Colonic mucosa (tissue), 4 donors: ENCODE measurements at places on chromosomes 1 and 21.
A peak's percentile ranks its signal among the peaks of the same experiment; 100 is the strongest.

GRCh38 chr1:226674892-226675714, 64.0 kb downstream of the ITPKB start:
- peak overlapping the region; percentile 49 for H3K27ac ChIP-seq
- H3K4me3 ChIP-seq = no peak overlapping the region
- no peaks in the 10 kb centered on the region for H3K36me3 ChIP-seq
- peak; percentile 60 for DNase-seq

- H3K27me3 ChIP-seq = no peaks in the 10 kb centered on the region
- H3K36me3 ChIP-seq = no peaks in the 10 kb centered on the region
- no peak overlapping the region for H3K4me3 ChIP-seq
- no peaks in the 10 kb centered on the region for H3K4me1 ChIP-seq
- DNase-seq = no peak
These were observed 28.3 kb upstream of the EPHA8 start for GRCh38 chr1:22534951-22535350.

DNA sequence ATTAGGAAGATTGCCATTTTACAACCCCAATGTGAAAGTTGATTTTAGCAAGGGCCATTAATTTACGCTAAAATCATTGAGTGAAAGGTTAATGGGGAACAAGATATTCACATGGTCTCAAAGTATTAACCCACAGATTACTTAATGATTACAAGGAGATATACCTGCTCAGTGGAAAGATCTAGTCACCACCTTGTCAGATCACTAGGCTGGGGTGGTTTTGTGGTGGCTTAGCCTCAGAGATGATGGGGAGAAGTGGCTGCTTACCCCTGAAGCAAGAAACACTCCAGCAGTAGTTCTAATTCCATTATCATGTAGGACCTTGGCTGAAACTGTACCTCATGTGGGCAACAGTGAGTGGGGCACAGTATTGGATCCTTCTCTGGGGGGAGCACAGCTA, 20.1 kb upstream of the TRIM33 start:
- no peak overlapping the region for H3K4me3 ChIP-seq
- no peak for DNase-seq
- H3K4me1 ChIP-seq = no peaks in the 10 kb centered on the region
- H3K27me3 ChIP-seq = no peaks in the 10 kb centered on the region
- H3K36me3 ChIP-seq = no peaks in the 10 kb centered on the region

- H3K4me1 ChIP-seq = no peaks in the 10 kb centered on the region
- peak; percentile 61 for DNase-seq
- no peaks in the 10 kb centered on the region for H3K27me3 ChIP-seq
- no peaks in the 10 kb centered on the region for H3K36me3 ChIP-seq
- no peak within 1 kb of the TSS for H3K27ac ChIP-seq
These were observed at the start of gene PCP4 for GRCh38 chr21:39867198-39867650. Gene PCP4, plus strand, starts transcription at chr21:39867438. Its CDS starts 64 bp downstream, at chr21:39867502.

- no peaks in the 10 kb centered on the region for H3K4me1 ChIP-seq
- H3K27ac ChIP-seq = no peak overlapping the region
- no peak for DNase-seq
These were observed 75.5 kb downstream of the LRRC7 start for GRCh38 chr1:69643266-69643665.

DNA sequence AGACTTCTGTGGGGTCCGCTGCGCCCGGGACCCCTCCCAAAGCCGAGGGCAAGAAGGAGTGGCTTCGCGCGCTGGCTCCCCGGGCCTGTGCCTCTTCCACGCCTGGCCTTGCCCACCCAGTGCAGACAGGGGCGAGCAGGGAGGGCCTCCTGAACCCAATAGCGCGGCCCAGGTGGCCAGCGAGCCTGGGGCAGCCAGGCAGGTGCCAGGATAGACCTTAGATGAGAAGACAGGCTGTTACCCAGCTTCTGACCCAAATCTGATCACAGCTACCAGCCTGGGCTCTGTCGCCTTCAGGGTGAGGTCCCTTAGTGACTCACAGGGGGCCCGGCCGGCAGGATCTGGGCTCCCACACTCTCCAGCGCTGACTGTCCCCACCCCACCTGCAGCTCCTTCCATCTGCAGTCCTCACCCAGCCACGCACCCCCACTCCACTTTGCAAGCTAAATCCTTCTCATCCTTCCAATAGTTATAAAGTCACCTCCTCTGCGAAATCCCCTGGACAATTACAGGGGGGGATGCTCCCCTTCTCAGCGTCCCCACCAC, 9.6 kb downstream of the CLEC20A start:
- H3K36me3 ChIP-seq = no peaks in the 10 kb centered on the region
- no peak for DNase-seq
- H3K27ac ChIP-seq = no peak overlapping the region
- no peaks in the 10 kb centered on the region for H3K27me3 ChIP-seq

DNA sequence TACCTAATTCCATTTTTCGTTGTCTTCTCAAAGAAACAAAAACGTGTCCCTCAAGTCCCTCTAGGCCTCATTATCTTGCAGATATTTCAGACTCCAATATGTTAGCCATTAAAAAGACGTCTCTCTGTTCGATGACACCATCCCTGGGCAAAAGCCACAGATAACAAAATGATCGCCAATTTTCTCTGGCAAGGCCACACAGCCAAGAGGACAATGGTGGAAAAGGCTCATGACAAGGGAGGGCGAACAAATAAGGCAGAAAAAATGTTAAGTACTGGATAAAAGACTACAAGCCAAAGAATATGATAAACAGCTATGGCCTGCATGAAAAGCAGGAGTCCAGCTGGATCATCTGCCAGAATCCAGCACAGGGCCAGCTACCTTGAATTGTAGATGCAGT, 82.9 kb downstream of the TBX15 start:
- H3K27me3 ChIP-seq = no peaks in the 10 kb centered on the region
- H3K36me3 ChIP-seq = no peaks in the 10 kb centered on the region
- DNase-seq = no peak
- no peaks in the 10 kb centered on the region for H3K4me1 ChIP-seq
- no peak overlapping the region for H3K4me3 ChIP-seq

DNA sequence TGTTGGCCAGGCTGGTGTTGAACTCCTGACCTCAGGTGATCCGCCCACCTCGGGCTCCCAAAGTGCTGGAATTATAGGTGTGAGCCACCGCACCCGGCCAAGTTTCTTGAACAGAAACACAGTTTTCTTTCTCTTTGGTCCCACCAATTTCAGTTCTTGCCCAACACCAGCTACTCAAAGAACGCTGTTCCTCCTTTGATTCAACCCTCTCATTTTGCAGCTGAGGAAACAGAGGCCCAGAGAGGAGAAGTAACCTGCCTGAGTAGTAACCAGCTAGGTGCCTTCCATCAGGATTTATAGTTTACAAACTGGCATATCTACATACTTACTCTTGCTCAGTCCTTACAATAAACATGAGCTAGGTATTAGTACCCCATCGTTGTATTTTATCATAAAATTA, 119.9 kb downstream of the SYF2 start:
- no peaks in the 10 kb centered on the region for H3K4me1 ChIP-seq
- no peak overlapping the region for H3K4me3 ChIP-seq
- no peaks in the 10 kb centered on the region for H3K36me3 ChIP-seq
- DNase-seq = no peak

DNA sequence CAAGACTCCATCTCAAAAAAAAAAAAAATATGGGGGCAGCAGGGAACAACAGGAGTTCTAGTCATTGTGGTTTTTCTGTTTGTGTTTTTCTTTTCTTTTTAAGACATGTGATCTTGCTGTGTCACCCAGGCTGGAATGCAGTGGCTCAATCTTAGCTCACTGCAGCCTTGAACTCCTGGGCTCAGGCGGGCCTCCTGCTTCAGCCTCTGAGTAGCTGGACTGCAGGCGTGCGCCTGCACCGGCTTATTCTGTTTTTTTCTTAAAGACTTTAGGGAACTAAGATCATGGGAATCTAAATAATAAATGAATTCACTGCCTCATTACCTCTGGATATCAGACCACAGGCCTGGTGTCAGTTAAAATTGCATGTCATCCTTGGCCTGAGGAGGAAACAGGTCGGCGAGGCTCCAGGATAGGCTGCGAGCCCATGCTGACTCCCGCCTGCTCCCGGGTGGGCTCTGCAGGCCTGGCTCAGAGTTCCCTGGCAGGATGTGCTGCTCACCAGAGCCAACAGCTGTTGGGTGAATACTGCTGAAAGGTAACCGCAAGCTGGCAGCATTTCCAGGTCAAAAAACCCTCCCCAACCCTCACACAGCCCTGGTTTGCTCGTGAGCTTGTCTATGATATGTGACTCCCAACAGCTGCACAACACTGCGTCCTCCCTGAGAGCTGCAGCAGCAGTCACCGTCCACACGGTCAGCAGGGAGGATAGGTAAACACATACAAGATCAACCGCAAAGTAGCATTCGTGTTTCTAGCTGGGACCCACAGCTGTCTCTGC, 58.1 kb downstream of the SCCPDH start:
- no peak overlapping the region for H3K27ac ChIP-seq
- no peaks in the 10 kb centered on the region for H3K4me1 ChIP-seq
- no peaks in the 10 kb centered on the region for H3K36me3 ChIP-seq

DNA sequence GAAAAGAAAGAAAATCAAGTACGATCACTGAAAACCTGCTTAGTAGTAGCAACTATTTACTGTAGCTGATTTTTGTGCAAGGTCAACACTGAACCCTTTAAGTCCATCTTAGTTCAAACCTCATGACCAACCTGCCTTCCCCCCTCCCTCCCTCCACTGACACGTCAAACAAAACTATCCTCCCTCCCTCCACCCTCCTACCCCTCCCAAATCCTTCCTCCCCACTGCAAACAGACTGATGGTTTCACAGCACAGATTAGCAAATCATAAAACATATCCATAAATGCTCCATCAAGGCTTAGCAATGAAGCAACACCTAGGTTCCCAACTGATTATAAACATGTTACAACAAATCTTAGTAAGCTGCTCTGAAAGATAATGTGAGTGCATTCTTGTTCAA, 164.3 kb upstream of the GREM2 start:
- DNase-seq = peak; percentile 63
- H3K4me1 ChIP-seq = no peaks in the 10 kb centered on the region
- no peaks in the 10 kb centered on the region for H3K36me3 ChIP-seq
- no peak overlapping the region for H3K4me3 ChIP-seq
- no peak overlapping the region for H3K27ac ChIP-seq

DNA sequence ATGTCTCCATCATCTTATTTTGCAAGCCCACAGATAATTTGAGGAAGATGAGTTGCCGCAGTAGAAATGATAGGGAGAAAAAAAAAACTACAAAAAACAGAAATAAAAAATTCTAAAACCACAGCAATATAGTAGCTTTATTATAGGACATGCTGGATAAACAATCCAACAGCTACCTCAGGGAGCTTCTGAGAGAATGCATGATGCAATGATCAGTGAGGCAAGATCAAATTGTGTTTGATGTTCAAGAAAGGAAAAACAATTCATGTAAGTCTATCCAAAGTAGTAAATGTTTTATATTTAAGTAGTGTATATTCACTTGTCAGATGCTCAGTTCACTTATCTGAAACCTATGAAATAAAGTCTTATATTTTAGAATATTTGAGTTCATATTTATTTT, 6.7 kb downstream of the CR1L start:
- H3K27me3 ChIP-seq = no peaks in the 10 kb centered on the region
- no peak overlapping the region for H3K4me3 ChIP-seq
- H3K4me1 ChIP-seq = no peaks in the 10 kb centered on the region
- no peak overlapping the region for H3K27ac ChIP-seq

DNA sequence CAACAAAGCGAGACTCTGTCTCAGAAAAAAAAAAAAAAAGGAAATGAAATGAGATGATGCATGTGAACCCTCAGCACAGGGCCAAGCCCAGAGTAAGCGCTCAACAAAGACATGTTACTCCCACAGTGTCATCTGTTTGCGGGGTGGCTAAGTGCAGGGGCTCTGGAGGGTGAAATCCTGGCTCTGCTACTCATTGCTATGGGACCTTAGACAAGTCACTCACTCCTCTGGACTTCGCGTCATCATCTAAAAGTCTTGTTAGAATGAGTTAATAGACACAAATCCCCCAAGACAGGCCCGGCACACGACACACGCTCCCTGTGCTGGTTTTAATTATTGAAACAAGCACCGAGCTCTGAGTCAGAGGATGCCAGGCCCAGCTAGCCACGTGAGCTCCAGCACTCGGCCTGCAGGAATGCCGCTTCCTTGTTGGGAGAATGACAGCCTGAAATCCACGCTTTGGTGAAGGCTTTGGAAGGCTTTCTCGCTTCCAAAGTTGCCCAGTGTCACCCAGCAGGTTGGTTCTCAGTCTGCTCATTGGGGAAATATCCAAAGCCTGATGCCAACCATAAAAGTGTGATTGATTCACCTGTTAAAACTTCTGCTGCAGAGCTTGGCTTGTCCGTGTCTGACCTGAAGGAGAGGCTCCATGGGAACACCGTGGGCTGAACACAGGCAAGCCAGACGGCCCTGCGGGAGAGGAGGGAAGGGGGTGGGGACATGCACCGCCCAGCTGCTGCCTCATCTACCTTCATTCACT, 36.7 kb upstream of the TARDBP start:
- no peak for DNase-seq
- no peaks in the 10 kb centered on the region for H3K27me3 ChIP-seq
- no peak overlapping the region for H3K4me3 ChIP-seq
- H3K27ac ChIP-seq = no peak overlapping the region

DNA sequence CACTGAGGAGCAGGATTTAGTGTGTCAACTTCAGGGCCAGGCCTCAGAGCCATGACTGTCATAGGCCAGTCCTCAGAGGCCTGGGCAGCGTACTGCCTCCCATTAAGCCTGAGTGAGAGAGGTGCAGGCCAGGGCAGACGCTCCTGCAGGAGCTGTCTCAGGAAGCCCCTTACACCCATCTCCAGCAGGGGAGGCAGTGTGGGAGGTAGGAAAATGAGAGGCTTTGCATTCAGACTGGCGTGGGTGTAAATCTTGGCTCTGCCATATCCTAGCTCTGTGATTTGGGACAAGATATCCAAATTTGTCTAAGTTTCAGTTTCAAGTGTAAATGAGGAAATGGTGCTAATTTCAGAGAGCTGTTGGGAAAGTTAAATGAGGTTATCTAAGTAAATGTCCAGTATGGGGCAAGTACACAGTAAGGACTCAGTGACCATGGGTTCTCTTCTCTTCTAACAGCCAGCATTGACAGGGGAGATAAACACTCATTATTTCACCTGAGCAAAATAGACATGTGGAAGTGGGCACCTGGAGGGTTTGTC, 184.1 kb downstream of the ZSCAN20 start:
- DNase-seq = no peak
- no peaks in the 10 kb centered on the region for H3K36me3 ChIP-seq
- no peaks in the 10 kb centered on the region for H3K4me1 ChIP-seq
- no peak overlapping the region for H3K27ac ChIP-seq
- H3K27me3 ChIP-seq = no peaks in the 10 kb centered on the region
- H3K4me3 ChIP-seq = no peak overlapping the region

DNA sequence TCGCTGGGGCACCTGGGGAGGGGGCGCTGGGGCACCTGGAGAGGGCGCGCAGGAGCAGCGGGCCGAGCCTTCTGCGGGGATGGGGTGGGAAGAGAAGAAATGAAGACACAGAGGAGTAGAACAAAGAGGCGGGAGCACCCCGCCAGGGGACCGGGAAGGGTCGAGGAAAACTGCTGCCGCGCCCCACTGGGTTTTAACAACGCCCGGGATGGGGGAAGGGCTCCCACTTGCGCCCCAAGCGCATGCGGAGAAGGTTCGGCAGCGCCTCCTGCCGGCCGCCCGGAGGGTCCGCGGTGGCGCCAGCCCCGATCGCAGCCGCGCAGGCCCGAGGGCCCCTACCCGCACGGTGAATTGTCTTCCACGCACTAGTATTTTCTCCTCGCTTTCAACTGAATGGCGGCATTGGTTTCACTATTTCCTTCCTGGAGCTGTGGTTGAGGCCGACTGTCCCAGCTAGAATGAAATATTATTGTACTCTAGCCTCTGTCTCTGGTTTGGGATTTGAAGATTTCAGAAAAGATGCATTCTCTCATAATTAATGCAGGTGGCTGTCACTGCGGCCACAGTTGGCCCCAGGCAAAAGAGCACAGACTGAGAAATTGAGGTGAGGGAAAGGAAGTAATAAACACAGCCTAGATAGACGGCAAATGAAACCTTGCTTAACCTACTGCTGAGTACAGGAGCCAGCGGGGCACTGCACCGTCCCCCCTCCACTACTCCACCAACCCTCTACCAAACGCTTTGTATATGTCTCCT, 57.3 kb downstream of the MAB21L3 start:
- DNase-seq = peak; percentile 91
- peak overlapping the region; percentile 60 for H3K27ac ChIP-seq
- H3K27me3 ChIP-seq = no peaks in the 10 kb centered on the region
- H3K4me1 ChIP-seq = peaks cover 11% of the 10 kb centered on the region
